ENCODE measurements at places on chromosomes 11 and 22.

GRCh38 chr11:123672568-123672967, 18.1 kb upstream of the SCN3B start:
- no peak for DNase-seq

DNA sequence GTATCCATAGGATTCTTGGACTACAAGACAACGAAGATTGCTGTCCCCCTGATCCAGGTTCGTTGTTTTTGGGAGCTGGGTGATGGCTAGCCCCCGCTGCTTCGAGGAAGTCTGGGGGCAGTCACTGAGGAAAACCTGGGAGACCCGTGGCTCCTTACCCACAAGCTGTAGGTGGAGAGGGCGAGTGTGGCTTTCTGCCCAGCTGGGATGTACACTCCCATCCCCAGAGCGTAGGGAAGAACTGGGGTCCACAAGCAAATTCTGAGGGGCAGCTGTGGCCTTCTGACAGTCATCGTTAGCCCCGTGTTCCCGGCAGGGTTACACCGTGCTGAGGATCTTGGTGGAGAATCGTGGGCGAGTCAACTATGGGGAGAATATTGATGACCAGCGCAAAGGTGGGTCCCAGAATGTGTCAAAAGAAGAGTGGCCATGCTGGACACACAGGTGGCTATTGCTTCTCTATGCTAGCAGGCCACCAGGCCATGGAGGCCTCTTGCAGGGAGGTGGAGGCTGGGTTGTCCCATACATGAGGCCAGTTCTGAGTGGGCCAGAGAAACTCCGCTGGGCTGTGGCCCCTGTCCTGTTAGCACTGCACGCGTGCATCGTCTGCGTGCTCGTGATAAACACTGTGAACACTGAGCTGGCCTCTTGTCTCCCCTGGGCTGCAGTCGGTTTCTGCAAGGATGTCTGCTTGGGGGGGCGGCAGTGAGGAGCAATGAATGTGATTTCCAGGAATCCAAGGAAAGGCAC, 39.8 kb downstream of the GLB1L2 start:
- no peak for DNase-seq

- DNase-seq, result no peak
These were observed 11.8 kb downstream of the DGCR8 start for GRCh38 chr22:20091690-20092476.

- DNase-seq, result no peak
These were observed 14.1 kb upstream of the SELENOH start for GRCh38 chr11:57727185-57727584.

DNA sequence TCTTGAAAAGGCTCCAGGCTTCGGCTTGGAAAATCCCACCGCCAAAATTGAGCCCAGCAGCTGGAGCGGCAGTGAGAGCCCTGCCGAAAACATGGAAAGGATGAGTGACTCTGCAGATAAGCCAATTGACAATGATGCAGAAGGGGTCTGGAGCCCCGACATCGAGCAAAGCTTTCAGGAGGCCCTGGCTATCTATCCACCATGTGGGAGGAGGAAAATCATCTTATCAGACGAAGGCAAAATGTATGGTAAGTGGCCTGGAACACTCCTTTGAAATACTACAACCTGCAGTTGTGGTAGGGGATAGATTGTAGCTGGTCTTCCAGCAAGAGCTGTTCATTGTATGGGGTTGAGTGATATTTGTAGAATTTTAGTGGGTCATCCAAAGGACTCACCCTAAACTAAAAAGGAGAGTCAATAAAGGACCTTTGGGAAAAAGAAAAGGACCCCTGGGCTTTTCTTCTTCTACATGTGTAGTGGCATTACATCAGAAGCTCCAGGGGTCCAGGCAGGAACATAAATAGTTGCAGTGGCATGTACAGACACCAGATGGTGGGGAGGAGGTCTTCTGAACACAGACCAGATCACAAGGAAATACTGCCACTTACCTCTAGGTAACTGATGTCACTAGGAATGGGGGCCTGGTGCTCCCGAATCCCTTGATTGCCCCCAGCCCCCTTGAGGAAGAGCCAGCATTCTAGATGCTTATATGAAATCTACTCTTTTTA, 90.1 kb downstream of the TEAD1 start:
- no peak for DNase-seq

All from putamen (tissue), 1 donor.